ENCODE measurements at places on chromosomes 1 and 21.

GRCh38 chr1:210332719-210333398 is 4.2 kb downstream of the HHAT start:
- DNase-seq: peak; percentile 81

GRCh38 chr1:235067396-235068157 is 61.1 kb downstream of the TOMM20 start:
- DNase-seq: peak; percentile 53

GRCh38 chr1:116667078-116667574 is 407 bp downstream of the IGSF3 start:
- no peak for DNase-seq

- DNase-seq: no peak
These were observed at the start of gene FCGR3A for GRCh38 chr1:161549652-161550051. Gene FCGR3A (minus strand): TSS chr1:161549818. CDS start chr1:161549736, 82 bp downstream.

DNA sequence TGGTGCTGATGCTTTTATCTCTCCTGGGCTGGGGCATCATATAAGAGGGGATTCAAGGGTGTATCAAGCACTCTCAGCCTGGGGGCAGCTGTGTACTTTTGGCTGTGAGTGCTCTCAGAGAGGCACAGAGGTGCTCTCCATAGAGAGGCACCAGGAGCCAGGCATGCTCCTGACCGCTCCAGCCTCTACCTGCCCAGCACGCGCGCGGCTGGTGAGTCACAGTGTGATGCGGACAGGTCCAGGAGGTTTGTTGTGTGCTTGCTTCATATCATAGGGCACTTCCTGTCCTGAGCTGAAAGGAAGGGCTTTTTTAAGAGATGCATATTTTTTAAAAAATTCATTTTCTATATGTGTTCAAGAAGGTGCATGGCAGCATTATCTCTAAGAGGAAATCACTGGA is 93.6 kb upstream of the BCAR3 start:
- no peak for DNase-seq

- DNase-seq: no peak
These were observed 6.2 kb upstream of the TNFRSF4 start for GRCh38 chr1:1220197-1220596.

- DNase-seq: no peak
These were observed 6.4 kb downstream of the IL12RB2 start for GRCh38 chr1:67313934-67314671.

- no peak for DNase-seq
These were observed 699.2 kb upstream of the ZP4 start for GRCh38 chr1:238589843-238590435.

DNA sequence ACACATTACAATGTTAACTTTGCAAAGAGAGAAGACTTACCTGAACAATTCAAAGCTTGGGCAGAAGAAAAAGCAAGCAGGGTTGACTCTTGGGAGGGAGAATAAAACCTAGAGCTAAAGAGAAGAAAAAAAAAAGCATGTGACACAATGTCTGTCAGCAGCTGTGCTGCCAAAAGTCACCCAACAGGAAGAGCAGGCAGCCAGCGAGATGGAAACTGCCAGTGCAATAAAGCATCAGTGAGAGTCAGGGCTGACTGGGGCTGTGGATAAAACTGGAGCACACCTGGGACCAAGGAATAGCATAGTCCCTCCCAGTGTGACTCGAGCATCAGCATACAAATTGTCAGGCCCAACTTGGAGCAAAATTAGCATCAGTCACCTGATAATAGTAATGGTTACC is 65.0 kb upstream of the SLC22A15 start:
- no peak for DNase-seq

- no peak for DNase-seq
These were observed 49.5 kb upstream of the SLC19A1 start for GRCh38 chr21:45591619-45592207.

DNA sequence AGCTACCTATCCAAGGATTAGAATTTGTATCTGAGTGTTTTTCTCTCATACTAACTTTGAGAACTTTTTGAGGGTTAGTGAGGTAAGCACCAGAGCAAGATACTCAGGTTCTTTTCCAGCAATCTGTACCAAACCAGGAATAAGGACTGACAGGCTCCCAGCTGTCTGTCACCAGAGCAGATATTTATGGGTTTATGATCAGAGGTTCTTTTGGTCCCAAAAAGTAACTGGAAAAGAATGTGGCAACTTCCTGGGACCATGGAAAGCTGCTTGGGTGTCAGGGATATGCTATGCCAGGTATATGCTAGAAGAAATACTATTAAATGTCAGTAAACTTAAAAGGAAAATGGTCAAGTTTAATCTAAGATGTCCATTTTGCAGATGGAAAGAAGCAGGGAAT is 75.7 kb upstream of the ZNF326 start:
- no peak for DNase-seq

GRCh38 chr1:192698731-192699130 is 62.8 kb downstream of the RGS13 start:
- DNase-seq: no peak

- no peak for DNase-seq
These were observed at the start of gene MEF2D for GRCh38 chr1:156500543-156500792. Gene MEF2D (minus strand): TSS chr1:156500775. CDS start chr1:156483292, 17,483 bp downstream.

- no peak for DNase-seq
These were observed 257.9 kb downstream of the PDE4B start for GRCh38 chr1:66050633-66051032.

- no peak for DNase-seq
These were observed 11.7 kb upstream of the C2CD2 start for GRCh38 chr21:41965461-41966013.

GRCh38 chr1:159163614-159164228 is 7.7 kb upstream of the CADM3 start:
- no peak for DNase-seq

DNA sequence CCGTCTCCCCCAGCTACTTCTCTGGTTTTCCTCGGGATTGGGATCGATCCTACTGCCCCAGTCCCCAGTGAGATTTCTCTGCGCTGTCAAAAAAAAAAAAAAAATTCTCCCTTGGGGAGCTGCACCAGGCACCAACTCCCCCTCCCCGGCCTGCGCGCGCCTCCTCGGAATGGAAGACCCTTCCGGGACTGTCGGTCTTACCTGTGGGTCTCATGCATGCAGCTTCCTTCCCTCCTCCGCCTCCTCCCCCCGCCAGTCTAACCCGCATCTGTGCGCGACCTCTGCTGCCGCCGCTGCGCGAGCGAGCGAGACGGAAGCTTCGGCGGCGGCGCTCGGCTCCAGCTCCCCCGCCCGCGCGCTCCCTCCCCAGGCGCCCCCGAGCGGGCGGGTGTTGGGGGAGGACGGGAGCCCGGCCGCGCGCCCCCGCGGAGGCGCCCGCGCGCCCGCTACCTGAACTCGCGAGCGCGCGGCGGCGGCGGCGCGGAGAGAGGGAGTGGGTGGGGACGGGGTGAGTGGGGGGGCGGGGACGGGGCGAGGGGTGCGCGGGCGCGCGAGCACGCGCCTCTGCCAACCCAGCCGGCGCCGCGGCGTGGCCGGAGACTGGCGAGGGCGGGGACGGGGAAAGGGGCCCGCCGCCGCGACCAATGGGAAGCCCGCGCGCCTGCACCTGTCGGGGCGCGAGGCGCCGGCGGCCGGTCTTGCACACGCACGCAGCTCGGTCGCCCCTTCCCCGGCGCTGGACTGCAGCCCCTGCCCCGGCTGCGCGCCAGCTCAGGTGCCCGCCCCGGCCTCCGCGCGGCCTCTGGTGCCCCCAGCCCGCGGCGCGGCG is at the start of gene SUSD4:
Gene SUSD4, minus strand, starts transcription at position 321 of the 829 bp plus-strand sequence. CDS start 751 bp downstream, outside the sequence.
- DNase-seq: peak; percentile 59

GRCh38 chr1:162016631-162017030 is 7.0 kb downstream of the OLFML2B start:
- peak; percentile 12 for DNase-seq

DNA sequence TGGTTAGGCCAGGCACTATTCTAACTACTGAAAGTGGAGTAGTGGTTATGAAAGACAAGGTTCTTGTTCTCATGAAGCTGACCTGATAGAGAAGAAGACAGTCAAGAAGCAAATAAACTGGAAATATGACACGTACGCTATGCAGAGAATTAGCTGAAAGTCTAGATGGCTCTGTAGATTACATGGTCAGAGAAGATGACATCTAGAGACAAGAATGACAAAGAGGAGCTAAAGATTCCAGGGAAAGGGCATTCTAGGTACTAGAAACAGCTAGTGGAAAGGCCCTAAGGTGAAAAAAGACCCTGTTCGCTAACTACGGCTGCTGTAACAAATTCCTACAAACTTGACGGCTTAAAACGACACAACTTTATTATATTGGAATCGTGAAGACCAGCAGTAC is 68.0 kb upstream of the NRIP1 start:
- no peak for DNase-seq

DNA sequence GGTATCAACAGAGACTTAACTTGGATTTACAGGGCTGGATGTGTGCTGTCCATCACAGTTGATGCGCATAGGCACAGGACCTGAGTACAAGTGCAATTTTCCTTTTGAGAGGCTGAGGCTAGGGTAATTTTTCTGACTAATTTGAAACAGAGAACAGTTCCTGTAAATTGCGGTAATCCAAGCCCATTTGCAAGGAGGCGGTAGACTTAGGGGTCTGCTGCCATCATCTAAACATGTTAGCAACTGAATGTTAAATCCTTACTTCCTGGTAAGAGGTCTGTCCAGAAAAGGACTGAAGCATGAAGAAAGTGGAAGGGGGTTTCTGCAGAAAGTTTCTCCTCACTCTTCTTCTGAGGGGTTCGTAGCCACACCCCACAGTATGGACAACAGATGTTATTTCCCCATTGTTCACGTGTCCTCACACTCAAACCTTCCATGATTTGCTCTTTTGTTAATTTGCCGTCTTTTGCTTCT is 23.7 kb upstream of the C1orf198 start:
- DNase-seq: no peak

GRCh38 chr1:63891060-63891690 is 117.4 kb downstream of the ROR1 start:
- DNase-seq: no peak

DNA sequence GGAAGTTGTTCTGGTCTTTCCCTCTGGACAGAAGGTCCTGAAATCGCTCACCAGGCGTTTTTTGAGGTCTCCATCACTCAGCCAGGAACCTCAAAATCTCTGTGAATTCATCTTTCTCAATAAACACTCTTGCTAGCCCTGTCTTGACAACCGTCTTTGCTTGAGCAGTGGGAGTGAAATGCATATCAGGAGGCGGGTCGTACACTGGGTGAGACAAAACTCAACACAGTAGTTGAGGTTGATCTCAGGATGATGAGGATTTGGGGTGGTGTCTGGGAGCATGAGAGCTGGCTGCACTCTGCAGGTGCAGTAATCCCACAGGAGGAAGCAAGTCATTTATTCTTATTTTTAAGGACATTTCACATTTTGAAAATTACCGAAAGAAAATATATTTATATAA is 1.9 kb downstream of the GPR25 start:
- no peak for DNase-seq

- no peak for DNase-seq
These were observed 81.8 kb downstream of the TMEM53 start for GRCh38 chr1:44592208-44593145.

DNA sequence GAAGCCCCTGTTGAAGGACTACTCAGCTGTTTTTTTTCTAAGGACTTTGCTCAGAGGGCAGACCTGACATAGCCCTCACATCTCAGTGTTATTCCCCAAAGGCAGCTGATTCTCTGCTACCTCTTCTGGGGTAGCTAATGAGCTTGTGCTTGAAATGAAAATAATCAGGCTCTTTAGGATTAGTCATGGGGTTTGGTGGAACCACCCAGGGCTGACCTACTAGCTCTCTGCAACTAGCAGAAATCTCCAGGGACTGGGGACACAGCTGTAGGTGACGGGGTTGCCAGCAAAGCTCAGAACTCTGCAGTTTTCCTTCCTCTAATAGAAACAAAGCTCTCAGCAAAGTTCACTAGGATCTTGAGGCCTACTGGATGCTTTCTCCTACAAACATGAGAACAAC is 106.4 kb upstream of the BCL9 start:
- no peak for DNase-seq

- DNase-seq: no peak
These were observed 5.6 kb upstream of the ARF1 start for GRCh38 chr1:228076796-228077430.

GRCh38 chr1:20216574-20216973 is 30.3 kb upstream of the PLA2G2C start:
- no peak for DNase-seq
